Right lobe of liver (tissue), 6 donors: ENCODE measurements at places on chromosomes 2 and 18. TPM values are rescaled to one million over a fixed set of nuclear protein-coding genes. Genes with fewer than 3 reads are reported as not detected.

DNA sequence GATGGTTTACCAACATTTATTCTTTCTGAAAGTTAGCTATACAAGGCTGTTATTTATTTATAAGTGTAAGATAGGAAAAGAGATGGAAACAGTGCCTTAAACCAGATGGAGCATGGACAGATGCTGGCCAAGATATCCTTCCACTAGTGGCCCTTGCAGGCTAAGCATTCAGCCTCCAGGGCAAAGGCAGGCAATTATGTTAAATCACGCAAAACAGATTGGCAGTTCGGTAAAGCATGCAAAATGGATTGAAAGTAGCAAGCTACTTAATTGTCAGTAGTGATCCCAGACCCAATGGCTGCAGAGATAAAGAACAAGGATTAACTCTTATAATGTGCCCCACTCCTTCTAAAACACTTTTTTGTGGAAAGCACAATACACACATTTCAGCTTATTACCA lies 105.4 kb upstream of the MAP4K3 start:
- H3K27ac ChIP-seq: no peak overlapping the region
- H3K27me3 ChIP-seq: no peaks in the 10 kb centered on the region
- no peak overlapping the region for H3K4me3 ChIP-seq
- no peaks in the 10 kb centered on the region for H3K4me1 ChIP-seq
- no peak for DNase-seq

- DNase-seq: no peak
- peaks cover 6% of the 10 kb centered on the region for H3K4me1 ChIP-seq
- no peaks in the 10 kb centered on the region for H3K27me3 ChIP-seq
- no peak overlapping the region for H3K4me3 ChIP-seq
- H3K36me3 ChIP-seq: no peaks in the 10 kb centered on the region
Observed at GRCh38 chr2:60641811-60642788, 88.6 kb upstream of the BCL11A start.

DNA sequence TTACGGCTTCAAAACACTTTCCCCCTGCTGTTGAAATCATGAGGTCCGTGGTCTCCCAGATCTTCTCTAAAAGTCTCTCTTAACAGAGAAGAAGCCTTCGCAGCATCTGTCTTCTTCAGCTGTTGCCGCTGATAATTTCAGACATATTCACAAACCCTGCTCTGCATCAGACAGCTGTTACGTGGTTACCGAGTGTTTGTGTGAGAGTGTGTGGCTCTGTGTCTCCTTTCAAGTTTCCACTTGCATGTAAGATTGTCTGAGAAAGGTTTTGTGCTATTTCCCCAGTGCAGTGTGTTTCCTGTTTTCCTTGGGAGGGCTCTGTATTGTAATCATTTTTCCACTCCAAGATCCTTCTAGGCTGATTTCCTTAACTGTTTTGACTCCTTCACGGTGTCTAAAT lies 32.8 kb downstream of the MAIP1 start:
- no peaks in the 10 kb centered on the region for H3K4me1 ChIP-seq
- H3K4me3 ChIP-seq: no peak overlapping the region
- H3K27ac ChIP-seq: no peak overlapping the region

Gene POTEJ
- not detected for total RNA-seq

DNA sequence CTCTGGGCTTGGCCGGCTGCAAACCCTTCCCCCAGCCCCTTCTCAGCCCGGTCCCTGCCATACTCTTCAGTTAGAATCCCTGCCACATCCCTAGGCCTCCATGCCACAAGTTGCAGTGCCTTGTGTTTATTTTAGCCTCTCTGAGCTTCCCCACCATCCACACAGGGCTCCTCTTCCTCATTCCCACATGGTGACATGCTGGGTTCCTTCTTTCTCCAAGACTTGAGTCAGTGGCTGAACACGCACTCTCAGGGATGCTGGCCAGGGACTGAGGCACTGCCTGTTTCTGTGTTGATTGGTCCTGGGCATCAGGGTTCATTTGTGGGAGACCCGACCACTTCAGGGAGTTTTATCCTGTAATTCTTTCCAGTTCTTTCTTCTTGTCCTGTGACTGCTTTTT lies 56.3 kb downstream of the KCNS3 start:
- no peak overlapping the region for H3K27ac ChIP-seq
- no peak for DNase-seq
- H3K27me3 ChIP-seq: no peaks in the 10 kb centered on the region
- no peaks in the 10 kb centered on the region for H3K36me3 ChIP-seq
- no peak overlapping the region for H3K4me3 ChIP-seq
- H3K4me1 ChIP-seq: no peaks in the 10 kb centered on the region

Gene GULP1
- total RNA-seq: 0.44 TPM

DNA sequence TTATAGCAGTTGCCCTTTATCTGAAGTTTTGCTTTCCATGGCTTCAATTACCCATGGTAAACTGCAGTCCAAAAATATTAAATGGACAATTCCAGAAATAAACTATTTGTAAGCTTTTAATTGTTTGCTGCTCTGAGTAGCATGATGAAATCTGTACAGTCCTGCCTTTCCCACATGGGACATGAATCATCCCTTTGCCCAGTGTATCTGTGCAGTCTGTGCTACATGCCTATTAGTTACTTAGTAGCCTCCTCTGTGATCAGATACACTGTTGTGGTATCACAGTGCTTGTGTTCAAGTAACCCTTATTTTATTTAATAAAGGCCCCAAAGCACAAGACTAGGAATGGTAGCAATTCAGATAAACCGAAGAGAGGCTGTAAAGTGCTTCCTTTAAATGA lies 810.6 kb upstream of the PIK3C3 start:
- no peak overlapping the region for H3K4me3 ChIP-seq
- H3K27me3 ChIP-seq: no peaks in the 10 kb centered on the region
- no peak for DNase-seq
- H3K27ac ChIP-seq: no peak overlapping the region
- H3K36me3 ChIP-seq: no peaks in the 10 kb centered on the region
- no peaks in the 10 kb centered on the region for H3K4me1 ChIP-seq

Gene MOGAT1
- total RNA-seq: 6.2 TPM

DNA sequence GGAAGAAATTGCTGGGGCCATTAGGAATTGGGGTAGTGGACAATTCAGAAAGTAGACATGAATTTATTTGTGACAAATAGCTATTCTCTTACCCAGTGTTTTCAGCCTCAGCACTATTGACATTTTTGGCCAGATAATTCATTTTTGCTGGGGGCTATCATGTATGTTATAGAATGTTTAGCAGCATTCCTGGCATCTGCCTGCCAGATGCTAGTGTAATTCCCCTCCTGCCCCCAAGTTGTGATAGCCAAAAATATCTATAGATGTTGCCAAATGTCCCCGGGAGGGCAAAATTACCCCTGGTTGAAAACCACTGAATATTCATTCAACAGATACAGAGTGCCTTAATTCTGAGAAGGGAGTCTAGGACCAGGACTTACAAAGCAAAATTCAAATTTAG lies 183.6 kb downstream of the BABAM2 start:
- H3K4me1 ChIP-seq: no peaks in the 10 kb centered on the region
- no peak for DNase-seq
- no peaks in the 10 kb centered on the region for H3K36me3 ChIP-seq
- no peaks in the 10 kb centered on the region for H3K27me3 ChIP-seq
- H3K4me3 ChIP-seq: no peak overlapping the region

GRCh38 chr2:79792090-79792489 lies 279.2 kb downstream of the CTNNA2 start:
- H3K36me3 ChIP-seq: no peaks in the 10 kb centered on the region
- H3K27me3 ChIP-seq: no peaks in the 10 kb centered on the region
- no peak overlapping the region for H3K27ac ChIP-seq

Gene KIAA2012
- total RNA-seq: 0.49 TPM

DNA sequence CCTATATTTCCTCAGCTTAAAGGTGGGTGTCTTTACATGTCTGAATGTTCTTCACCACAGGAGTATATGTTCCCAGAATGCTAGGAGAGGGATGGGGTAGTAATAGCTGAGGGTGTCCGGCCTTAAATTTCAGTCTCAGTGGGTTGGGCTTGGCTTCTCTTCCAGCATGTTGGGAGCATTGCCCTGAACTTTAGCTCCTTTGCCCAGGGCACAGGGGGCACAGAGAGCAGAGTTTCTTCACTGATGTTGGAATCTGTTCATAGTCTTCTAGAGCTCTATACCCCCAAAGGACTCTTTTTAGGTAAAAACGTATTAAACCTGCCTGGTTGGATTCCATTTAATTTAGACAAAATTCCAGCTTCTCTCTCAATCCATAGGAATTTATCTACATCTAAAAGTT lies 154.4 kb upstream of the GCFC2 start:
- H3K27ac ChIP-seq: no peak overlapping the region
- H3K27me3 ChIP-seq: no peaks in the 10 kb centered on the region
- H3K4me3 ChIP-seq: no peak overlapping the region
- peaks cover 7% of the 10 kb centered on the region for H3K4me1 ChIP-seq

Gene TMX3
- total RNA-seq: 19.7 TPM

Gene PTGR3
- 11.4 TPM for total RNA-seq

Gene SULT1C4
- 0.92 TPM for total RNA-seq

DNA sequence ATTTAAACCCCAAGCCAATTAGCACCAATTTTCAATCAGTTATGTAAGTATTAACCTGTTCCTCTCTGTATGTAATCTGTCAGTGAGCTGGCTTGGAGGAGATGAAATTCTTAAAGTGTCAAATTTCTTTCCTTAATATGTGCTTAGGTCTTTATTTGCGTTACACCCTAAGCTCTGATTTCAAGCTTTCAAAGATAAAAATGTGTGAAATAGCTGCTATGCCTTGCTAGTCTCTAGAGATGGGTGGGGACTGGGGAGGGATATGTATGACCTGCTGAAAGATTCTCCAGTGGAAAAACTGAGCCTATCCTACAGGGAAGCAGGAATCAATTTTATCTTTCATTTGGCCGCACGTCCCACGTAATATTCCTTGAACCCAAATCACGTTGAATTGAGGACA lies 264.5 kb downstream of the RND3 start:
- no peak overlapping the region for H3K4me3 ChIP-seq
- no peaks in the 10 kb centered on the region for H3K27me3 ChIP-seq
- no peak overlapping the region for H3K27ac ChIP-seq
- no peak for DNase-seq
- no peaks in the 10 kb centered on the region for H3K4me1 ChIP-seq

Gene FIGN
- 4.7 TPM for total RNA-seq

GRCh38 chr2:40879305-40879704 lies 427.4 kb upstream of the SLC8A1 start:
- H3K36me3 ChIP-seq: no peaks in the 10 kb centered on the region
- H3K4me1 ChIP-seq: no peaks in the 10 kb centered on the region
- no peaks in the 10 kb centered on the region for H3K27me3 ChIP-seq
- no peak overlapping the region for H3K27ac ChIP-seq
- no peak overlapping the region for H3K4me3 ChIP-seq

Gene VWC2L
- not detected for total RNA-seq

- no peaks in the 10 kb centered on the region for H3K4me1 ChIP-seq
- DNase-seq: no peak
- H3K36me3 ChIP-seq: no peaks in the 10 kb centered on the region
- no peak overlapping the region for H3K4me3 ChIP-seq
- H3K27me3 ChIP-seq: no peaks in the 10 kb centered on the region
Observed at GRCh38 chr2:205764270-205764746, 82.0 kb downstream of the NRP2 start.

DNA sequence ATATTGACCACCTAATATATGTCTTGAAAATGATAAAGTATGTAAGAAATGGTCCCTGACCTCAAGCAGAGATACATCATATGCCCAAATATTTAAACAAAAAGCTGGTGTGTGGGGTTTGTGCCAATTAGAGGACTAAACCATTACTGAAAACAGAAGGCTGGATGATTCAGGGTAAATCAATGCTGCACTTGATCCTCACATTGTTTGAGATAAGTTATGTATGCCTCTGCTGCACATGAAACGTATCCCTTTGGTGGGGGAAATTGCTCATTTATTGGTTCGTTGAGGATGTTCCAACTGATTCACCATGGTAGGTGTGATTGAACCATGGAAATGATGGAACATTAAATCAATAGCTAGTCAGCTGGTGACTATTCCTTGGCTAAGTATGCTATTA lies 24.7 kb upstream of the DARS1 start:
- no peaks in the 10 kb centered on the region for H3K27me3 ChIP-seq
- DNase-seq: no peak
- H3K27ac ChIP-seq: no peak overlapping the region
- no peaks in the 10 kb centered on the region for H3K4me1 ChIP-seq
- no peaks in the 10 kb centered on the region for H3K36me3 ChIP-seq

GRCh38 chr2:171551836-171552235 lies 29.6 kb downstream of the CYBRD1 start:
- no peak overlapping the region for H3K27ac ChIP-seq
- no peaks in the 10 kb centered on the region for H3K36me3 ChIP-seq
- DNase-seq: no peak
- H3K27me3 ChIP-seq: no peaks in the 10 kb centered on the region

GRCh38 chr18:60663060-60663989 lies 290.8 kb upstream of the MC4R start:
- no peak overlapping the region for H3K4me3 ChIP-seq
- H3K36me3 ChIP-seq: no peaks in the 10 kb centered on the region
- no peaks in the 10 kb centered on the region for H3K27me3 ChIP-seq

GRCh38 chr2:144096531-144096930 lies 423.4 kb downstream of the ZEB2 start:
- H3K27me3 ChIP-seq: no peaks in the 10 kb centered on the region
- H3K27ac ChIP-seq: no peak overlapping the region
- no peaks in the 10 kb centered on the region for H3K4me1 ChIP-seq
- no peaks in the 10 kb centered on the region for H3K36me3 ChIP-seq

Gene DIS3L2
- total RNA-seq: 8.1 TPM

Gene LYG2
- not detected for total RNA-seq

Gene EFEMP1
- 4.8 TPM for total RNA-seq

- no peak overlapping the region for H3K27ac ChIP-seq
- no peaks in the 10 kb centered on the region for H3K36me3 ChIP-seq
- no peak overlapping the region for H3K4me3 ChIP-seq
- no peak for DNase-seq
Observed at GRCh38 chr2:15937882-15938802, 2.2 kb upstream of the MYCN start.

DNA sequence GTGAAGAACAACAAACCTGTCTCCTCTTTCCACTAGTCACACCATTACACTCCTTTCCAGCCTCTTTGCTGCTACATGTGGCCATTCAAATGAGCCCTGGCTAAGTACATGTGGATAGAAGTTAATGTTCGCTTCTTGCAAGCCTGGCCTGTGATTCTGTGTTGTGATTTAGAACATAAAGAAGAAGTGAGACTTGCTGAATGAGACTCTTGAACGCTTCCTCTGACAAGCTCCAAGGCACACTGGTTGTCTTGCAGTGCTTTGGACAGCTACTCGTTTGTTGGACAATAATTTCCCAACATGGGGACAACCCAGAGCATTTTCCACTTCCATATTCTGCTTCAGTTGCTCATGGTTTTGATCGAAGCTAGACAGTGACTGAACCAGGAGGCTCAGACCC lies 57.3 kb downstream of the CCDC74A start:
- no peak for DNase-seq
- no peaks in the 10 kb centered on the region for H3K27me3 ChIP-seq
- H3K4me3 ChIP-seq: no peak overlapping the region
- no peaks in the 10 kb centered on the region for H3K36me3 ChIP-seq
- H3K4me1 ChIP-seq: no peaks in the 10 kb centered on the region

- H3K27me3 ChIP-seq: no peaks in the 10 kb centered on the region
- no peaks in the 10 kb centered on the region for H3K4me1 ChIP-seq
- H3K4me3 ChIP-seq: peak overlapping the region; percentile 29
- no peak for DNase-seq
Observed at GRCh38 chr18:58407263-58407648, 221.6 kb downstream of the ALPK2 start.

- no peak overlapping the region for H3K4me3 ChIP-seq
- H3K4me1 ChIP-seq: no peaks in the 10 kb centered on the region
- H3K36me3 ChIP-seq: no peaks in the 10 kb centered on the region
- H3K27ac ChIP-seq: no peak overlapping the region
- H3K27me3 ChIP-seq: no peaks in the 10 kb centered on the region
Observed at GRCh38 chr2:151230627-151231140, 31.0 kb downstream of the RBM43 start.

GRCh38 chr2:200104015-200104414 lies 148.6 kb downstream of the MAIP1 start:
- no peak overlapping the region for H3K4me3 ChIP-seq
- no peak overlapping the region for H3K27ac ChIP-seq
- H3K4me1 ChIP-seq: no peaks in the 10 kb centered on the region
- H3K27me3 ChIP-seq: no peaks in the 10 kb centered on the region
